Gastrocnemius medialis (tissue), 4 donors: ENCODE measurements at places on chromosomes 4 and X.

DNA sequence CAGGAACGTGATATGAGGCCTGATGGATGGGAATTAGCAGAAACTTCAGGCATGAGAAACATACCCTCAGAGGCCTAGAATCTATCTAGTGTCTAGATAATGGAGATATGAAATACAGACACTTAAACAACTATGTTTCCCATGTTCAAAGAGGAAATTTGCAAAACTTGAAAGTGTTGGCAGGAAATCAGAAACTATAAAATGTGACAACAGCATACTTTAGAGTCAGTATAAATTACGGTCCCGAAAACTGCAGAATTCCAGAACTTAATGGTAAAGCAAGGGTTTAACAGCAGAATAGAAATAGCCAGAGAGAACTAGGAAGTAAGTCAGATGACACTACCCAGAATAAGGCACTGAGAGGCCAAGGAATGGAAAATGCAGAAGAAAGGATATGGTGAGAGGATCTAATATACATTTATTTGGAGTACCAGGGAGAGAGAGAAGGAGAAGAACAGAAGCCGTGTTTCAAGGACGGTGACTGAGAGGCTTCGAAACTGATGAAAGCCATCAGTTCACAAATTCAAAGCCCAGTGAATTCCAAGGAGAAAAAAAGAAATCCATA is 7.4 kb downstream of the HTT-AS start:
- no peak for DNase-seq

GRCh38 chr4:4766564-4766963 is 92.9 kb upstream of the MSX1 start:
- DNase-seq, result no peak

DNA sequence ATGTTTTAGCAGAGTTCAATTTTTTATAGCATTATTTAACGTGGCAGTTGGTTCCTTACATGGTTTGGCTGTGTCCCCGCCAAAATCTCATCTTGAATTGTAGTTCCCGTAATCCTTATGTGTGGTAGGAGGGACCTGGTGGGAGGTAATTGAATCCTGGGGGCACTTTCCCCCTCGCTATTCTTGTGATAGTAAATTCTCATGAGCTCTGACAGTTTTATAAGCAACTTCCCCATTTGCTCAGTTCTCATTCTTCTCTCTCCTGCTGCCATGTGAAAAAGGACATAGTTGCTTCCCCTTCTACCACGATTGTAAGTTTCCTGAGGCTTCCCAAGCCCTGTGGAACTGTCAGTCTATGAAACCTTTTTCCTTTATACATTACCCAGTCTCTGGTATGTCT is 329.5 kb downstream of the GRIA2 start:
- no peak for DNase-seq

DNA sequence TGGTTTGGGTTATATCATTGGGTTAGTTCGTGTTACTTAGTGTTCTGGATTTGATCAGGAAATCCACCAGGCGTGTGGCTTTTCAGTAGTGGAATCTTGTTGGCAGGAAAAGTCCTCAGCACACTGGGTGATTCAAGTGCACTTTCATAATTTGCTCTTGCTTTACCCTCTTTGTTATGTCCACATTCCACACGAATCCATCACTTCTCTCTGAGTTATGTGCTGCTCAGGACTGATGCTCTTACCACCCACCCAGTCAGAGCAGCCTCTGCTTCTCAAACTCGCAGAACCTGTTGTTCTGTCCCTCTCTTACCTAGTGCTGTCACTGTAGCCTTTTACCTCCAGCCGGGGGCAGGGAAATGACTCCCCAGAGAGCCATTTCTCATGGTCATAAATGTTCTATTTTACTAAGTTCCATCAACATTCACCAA is 37.2 kb upstream of the SCRG1 start:
- DNase-seq, result no peak

GRCh38 chrX:36573720-36574119 is 434.4 kb upstream of the FAM47C start:
- no peak for DNase-seq

DNA sequence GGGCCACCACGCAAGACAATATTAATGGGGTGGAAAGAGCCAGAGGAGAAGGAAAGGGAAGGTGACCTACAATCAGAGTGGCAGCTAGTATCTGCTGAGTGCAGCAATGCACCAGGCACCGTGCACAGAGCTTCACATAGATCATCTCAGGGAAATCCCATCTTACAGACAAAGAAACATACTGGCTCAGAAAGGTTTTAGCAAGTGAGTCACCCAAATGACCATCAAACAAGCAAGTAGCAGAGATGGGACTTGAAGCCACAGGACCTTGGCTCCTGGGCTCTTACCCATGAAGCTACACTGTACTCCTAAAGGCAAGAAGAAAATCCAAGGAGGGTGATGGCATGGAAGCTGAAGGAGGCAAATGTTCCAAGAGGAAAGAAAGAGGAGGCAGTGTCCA is 6.8 kb downstream of the ANXA5 start:
- DNase-seq, result no peak

DNA sequence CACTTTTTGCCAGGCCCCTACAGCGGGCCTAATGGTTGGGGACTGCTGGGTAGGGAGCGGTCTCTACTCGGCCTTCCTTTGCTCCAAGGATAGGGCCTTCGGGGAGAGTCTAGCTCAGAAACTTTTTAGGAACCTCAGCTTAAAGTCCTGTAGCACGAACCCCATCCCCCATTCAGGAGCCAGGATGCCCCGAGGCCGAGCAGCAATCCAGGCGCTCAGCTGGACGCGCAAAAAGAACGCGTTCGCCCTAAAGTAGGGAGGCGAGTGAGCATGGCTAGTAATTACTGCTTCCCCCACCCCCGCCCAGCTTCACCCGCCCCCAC is 9.7 kb downstream of the POU4F2 start:
- no peak for DNase-seq

DNA sequence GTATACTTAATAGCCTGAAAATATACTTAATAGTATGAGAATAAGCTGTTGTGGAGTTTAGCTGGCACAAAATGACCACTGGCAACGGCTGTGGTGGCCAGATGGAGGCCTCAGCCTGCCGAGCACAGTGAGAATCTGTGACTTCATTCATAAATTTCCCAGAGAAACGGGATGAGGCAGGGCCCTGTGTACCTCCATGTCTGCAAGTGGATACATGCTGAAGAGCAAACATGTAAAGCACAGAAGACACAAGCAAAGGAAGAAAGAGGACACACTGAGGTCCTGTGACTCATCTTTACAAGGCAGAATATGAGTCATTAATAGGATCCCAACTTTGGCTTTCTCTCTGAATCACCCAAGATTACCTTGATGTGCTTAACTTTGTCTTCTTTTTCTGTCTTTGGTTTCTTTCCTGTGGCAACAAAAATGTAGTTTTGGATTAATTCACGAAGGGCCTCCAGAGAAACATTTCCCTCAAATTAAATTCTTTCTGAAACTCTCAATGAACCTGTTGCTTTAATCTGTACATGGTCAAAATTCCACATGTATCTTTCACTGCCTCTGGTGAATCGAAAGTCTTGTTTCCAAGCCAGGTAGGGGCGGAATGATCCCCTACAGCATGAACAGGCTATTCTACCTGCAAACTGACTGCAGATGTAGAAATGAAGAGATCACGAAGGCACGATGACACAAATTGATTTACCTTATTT is 56.4 kb downstream of the IRF2 start:
- DNase-seq, result no peak

- DNase-seq, result no peak
Measured at GRCh38 chr4:55600640-55601039, 8.6 kb upstream of the PDCL2 start.

DNA sequence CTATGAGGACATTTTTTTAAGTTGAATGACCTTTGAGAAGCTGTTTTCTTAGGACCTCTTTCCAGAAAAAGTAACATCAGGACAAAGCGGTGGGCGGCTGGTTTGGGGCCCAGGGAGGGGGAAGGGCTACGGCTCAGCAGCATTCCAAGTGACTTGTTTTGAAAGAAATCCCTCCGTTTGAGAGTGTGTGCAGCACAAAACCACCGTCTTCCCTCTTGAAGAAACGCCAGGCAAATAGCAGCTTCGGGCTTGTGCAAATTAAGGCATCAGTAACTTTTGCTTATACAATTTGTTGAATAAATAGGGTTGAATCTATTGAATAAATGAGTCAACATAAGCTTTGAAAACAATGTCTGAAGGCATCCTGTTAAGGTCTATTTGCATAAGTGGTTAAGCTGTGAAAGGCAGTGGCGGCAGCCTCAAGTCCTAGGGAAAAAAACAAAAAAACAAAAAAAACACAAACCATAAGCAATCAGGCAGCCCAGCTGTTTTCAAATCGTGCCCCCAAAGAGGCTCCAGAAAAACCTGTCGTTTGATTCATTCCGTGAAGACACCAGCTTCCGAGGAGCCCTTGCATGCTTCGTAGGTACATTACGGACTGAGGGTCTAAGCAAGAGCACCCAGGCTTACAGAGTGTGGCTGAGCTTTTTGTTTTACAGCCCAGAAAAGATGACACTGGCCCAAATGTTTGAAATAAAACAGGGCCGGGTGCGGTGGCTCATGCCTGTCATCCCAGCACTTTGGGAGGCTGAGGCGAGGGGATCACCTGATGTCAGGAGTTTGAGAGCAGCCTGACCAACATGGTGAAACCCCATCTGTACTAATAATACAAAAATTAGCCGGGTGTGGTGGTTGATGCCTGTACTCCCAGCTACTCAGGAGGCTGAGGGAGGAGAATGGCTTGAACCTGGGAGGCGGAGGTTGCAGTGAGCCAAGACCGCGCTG is 103.7 kb downstream of the CRLF2 start:
- DNase-seq, result no peak
